ENCODE measurements at places on chromosomes 7 and 10. TPM values are rescaled to one million over a fixed set of nuclear protein-coding genes. Genes with fewer than 3 reads are reported as not detected.

DNA sequence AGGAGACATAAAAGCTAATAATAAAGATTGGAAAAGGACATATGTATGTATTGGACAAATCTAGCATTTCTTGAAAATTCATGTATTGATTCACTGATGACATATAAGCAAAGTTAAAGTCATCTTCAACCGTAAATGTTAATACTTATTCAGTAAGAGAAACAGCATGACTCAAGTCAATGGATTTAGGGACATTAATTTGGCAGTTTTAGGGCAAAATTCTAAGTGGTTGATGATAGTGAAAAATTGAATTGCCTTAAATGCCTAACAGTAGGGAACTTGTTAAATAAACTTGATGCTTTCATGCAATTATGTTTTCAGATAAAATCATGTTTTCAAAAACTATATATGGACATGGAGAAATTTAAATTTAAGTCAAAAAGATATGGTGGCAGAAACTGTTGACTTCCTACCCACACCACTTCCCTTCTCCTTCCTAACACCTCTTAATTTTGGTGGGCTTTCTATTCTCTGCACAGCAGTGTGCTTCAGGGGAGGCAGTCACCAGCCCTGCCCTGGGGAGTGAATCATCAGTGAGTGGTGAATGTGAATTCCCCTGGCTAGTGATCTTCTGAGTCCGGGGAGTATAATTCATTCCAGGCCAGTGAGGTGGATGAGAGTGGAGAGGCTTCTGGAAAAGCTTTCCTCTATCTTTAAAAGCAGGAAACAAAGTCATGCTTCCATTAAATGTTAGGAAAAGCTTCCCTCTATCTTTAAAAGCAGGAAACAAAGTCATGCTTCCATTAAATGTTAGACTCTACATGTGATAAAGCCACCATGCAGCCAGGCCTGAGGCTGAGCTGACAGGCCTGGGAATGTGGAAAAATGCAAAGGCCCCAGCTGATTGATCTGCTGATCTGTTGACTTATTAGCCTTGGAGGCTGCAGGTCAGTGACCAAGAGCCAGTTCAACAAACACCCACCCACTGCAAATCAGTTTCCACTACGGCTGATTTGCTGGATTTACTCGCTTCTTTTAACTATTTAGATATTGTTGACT, 25.2 kb upstream of the ITGB1 start:
- DNase-seq = peak; percentile 38

The PVRIG gene
- total RNA-seq = not detected

DNA sequence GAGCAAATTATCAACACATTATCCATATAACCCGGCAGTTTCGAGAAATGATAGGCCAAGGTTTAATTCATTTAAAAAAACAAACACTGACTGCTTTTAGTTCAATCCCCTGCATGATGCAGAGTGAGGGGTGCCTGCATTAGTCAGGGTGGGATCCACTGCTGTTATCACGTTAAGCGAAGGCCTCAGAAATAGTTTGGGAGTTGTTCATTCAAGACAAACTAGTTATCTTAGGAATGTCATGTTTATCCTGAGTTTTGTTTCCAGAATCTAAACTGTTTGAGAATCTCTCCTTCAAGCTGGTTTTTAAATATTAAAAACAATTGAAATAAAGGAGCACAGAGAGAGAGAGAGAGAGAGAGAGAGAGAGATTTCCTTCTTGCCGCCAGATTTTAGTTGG, 36.6 kb upstream of the PFKP start:
- no peak for DNase-seq

The ZNF117 gene
- 8.2 TPM for total RNA-seq

- DNase-seq = no peak
Observed at GRCh38 chr7:10257438-10257837, 716.2 kb upstream of the PHF14 start.

- no peak for DNase-seq
Observed at GRCh38 chr10:33187427-33187999, 147.0 kb downstream of the NRP1 start.

The DOCK1 gene
- total RNA-seq = 37.3 TPM

GRCh38 chr10:122845783-122846332, at the start of gene CUZD1:
Gene CUZD1 (minus strand): TSS chr10:122845857. CDS start chr10:122845843, 14 bp downstream.
- DNase-seq = no peak

GRCh38 chr10:132607961-132608495, 70.4 kb downstream of the INPP5A start:
- DNase-seq = no peak

- DNase-seq = no peak
Observed at GRCh38 chr10:84510121-84510520, 181.7 kb downstream of the CCSER2 start.

DNA sequence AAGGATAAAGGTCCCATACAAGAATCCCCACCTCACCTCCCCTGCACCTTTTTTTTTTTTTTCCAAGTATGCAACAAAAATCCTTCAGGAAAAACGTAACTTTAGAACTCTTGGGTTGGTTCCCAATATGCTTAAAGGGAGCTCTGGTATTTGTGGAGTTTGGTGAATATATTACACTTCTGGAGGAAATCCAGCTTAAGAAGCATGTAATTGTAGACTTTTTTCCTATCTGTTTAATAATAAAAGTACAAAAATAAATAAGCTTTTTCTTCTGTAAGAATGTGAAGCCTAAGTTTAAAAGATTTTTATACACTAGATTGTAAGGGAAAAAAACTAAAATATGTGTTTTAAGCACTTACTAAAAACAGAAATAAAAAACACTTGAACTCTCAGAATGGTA, 102.3 kb downstream of the SORBS1 start:
- DNase-seq = no peak

GRCh38 chr10:111211706-111212105, 134.9 kb downstream of the ADRA2A start:
- DNase-seq = no peak

The GAD2 gene
- total RNA-seq = 0.17 TPM

- no peak for DNase-seq
Observed at GRCh38 chr7:34928560-34928959, 108.7 kb downstream of the DPY19L1 start.

- DNase-seq = no peak
Observed at GRCh38 chr7:81004098-81004497, 85.2 kb upstream of the SEMA3C start.

- DNase-seq = peak; percentile 9
Observed at GRCh38 chr7:151506901-151507382, 12.8 kb downstream of the RHEB start.

The SFRP5 gene
- total RNA-seq = not detected

The PCLO gene
- 2.1 TPM for total RNA-seq

DNA sequence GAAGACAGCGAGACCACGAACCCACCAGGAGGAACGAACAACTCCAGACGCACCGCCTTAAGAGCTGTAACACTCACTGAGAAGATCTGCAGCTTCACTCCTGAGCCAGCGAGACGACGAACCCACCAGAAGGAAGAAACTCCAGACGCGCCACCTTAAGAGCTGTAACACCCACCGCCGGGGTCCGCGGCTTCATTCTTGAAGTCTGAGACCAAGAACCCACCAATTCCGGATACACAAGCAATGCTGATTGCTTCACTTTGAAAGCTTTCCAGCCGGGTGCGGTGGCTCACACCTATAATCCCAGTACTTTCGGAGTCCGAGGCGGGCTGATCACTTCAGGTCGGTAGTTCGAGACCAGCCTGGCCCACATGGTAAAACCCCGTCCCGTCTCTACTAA, 177.2 kb upstream of the MYO3A start:
- no peak for DNase-seq

- DNase-seq = no peak
Observed at GRCh38 chr10:49375611-49376010, 20.3 kb downstream of the DRGX start.

DNA sequence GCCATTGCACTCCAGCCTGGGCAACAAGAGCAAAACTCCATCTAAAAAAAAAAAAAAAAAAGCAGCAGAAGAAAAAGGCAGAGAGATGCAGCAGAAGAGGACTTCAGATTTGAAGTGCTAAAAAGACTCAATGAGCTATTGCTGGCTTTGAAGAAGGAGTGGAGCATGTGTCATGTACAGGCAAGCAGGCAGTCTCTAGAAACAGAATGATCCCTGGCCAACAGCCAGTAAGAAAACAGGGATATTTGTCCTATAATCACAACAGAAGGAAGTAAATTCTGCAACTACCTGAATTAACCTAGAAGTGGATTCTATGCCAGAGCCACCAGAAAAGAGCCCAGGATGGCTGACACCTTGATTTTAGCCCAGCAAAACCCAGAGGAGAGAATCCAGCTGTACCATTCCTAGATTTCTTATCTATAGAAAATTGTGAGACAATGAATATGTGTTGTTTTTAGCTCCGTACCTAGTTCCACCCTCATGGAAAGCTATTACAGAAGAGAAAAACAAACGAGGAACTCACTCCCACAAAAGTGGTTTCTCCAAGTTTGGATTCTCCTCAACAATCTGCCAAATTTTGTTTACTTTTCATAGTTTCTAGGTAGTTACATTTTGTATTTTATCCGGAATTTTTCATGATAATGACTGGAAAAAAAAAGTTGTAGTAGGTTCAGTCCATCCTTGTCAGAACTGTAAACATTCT, 198.2 kb upstream of the GNAI1 start:
- no peak for DNase-seq

The SYT15 gene
- 0.64 TPM for total RNA-seq

GRCh38 chr7:46812101-46812675, 769.7 kb downstream of the TNS3 start:
- DNase-seq = no peak

DNA sequence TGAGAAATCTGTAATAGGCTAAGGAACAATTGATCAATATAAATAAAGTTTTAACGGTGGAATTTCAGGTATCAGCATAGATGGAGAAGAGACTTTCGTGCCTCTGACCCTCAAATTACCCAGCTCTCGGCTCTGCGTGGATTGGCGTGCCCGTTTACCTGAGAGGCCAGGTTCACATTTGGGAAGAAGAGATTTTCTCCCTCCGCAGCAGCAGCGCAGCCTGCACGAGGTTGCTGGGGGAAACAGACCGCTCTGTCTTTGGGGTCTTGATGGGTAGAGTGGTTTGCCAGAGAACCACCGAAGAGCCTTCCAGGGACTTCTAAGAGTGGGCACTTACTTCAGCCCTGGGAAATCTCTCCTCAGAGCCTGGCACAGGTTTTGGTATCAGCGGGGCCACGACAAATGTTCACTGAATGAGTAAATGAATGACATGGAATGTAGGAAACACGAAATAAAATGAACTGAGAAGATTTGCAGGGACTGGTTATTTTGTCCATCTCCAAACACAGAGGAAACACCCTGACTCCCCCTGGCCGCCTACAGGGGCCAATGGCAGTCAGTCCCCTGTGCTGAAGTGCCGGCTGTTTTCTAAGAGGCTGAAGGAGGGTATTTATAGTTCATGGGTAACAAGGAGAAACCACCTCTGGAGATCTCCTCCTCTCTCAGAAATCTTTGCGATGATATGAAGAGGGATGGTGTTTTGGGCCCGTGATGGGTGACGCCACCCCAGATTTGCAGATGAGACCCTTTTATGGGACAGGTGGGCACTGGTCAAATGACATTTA, 338.5 kb downstream of the ADARB2 start:
- DNase-seq = no peak

The ZNF735 gene
- total RNA-seq = not detected

Measured in A673 (cell line).